Skin of body (tissue), 3 donors: ENCODE measurements at places on chromosomes 2 and 18. TPM values are rescaled to one million over a fixed set of nuclear protein-coding genes. Genes with fewer than 3 reads are reported as not detected.

DNA sequence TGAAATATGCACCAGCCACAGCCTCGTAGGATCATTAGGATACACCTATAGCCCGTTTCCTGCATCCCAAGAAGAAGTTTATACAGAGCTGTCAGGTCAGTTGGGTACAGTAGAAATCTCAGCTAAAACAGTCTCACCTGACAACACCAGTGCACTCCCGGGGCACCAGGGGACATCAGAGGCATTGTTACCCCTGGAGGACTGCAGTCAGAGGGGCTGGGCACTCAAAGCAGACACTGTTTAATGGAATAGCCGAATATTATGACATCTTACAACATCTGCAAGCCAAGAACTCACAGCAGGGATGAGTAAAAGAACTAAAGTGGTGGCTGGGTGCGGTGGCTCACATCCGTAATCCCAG is 93.0 kb upstream of the ID2 start:
- no peak for DNase-seq

DNA sequence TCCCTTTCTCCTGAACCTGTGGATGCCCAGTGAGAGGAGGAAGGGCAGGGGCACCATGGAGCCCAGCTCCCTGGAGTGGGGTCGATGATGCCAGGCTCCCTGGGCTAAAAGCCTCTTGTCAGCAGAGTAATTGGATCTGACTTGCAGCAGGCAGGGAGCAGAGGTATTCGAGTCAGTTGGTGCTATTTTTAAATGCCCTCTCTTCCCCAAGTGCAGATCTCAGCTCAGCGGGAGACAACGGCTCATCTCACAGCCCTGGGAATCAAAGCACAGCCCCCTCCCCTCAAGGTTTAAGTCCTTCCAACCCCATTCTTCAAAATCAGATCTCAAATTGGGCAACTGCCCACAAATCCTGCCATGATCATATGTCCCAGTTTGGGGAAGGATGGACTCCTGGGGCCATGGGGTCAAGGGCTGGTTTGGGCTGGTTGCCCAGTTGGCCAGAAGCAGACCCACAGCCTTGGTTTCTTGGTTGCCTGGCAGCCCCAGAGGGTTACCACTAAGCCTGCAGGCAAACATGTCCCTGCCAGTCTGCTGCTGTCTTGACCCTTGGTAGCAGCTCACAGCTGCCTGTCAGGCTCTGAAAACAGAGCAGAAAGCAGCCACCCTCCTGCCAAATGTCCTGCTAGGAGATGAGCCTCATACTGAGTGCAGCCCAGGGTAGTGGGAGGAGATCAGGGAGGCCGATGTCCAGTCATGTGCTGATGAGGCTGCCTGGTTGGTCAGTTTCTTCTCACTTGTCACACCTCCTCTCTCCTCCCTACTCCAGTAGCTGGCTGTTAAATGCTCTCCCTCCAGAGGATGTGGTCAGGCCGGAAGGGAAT is 244.9 kb downstream of the LOXHD1 start:
- peak; percentile 17 for DNase-seq

DNA sequence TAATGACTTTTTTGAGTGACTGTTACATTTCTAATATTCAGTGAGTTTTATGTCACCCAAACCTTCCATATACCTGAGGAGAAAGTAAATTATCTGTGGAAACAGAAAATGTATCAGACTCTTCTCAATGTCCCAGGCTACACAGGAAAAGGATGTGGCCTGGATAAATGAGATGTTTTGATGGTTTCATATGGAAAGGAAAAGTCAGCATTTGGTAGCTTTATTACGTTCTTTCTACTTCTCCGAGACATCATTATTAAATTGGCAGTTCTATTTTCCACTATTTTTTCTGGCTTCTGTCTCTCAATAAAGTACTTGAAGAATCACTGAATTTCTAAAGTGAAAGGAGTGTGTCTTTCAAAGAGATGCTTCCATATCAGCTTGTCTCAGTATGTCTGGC is 847.0 kb upstream of the CRIM1 start:
- DNase-seq = no peak

GRCh38 chr2:120871016-120871635 is 135.5 kb downstream of the GLI2 start:
- DNase-seq = no peak

DNA sequence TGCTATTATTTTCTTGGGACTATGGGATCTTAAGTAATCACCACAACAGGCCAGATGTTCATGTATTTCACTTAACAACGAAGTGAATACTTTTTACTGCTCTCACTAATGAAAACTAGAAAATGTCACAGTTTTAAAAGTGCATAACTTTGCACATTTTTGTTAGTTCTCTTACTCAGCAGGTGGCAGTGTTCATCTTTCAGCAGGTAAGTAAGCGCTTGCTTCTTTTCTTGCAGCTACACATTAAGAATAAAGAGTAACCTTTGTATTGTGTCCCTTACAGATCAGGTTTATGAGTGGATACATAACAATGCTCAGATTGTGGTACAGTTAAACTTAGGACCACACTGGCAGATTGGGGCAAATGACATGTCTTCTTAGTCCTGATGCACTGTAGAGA is 61.0 kb downstream of the DAW1 start:
- DNase-seq = no peak

- DNase-seq = no peak
These were observed 45.7 kb downstream of the ANKMY1 start for GRCh38 chr2:240512109-240512485.

- no peak for DNase-seq
These were observed 8.4 kb downstream of the PTPRM start for GRCh38 chr18:7575465-7576028.

DNA sequence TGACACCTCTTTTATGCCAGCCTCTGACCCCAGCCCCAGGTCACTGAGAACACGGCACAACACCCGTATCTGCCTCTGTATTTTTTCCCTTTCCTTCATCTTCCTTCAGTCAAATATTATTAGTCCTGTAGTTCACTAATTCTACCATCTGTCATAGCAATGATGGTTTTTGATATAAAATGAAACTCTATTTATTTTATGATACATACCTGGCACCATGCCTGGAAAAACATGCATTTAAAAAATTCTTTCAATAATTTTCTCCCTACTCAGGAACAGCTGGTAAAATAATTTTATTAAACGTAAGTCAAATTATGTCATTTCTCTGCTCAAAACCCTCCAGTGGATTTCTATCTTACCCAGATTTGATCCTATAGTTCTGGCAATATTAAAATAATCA is 224.7 kb downstream of the CDH7 start:
- DNase-seq = no peak

DNA sequence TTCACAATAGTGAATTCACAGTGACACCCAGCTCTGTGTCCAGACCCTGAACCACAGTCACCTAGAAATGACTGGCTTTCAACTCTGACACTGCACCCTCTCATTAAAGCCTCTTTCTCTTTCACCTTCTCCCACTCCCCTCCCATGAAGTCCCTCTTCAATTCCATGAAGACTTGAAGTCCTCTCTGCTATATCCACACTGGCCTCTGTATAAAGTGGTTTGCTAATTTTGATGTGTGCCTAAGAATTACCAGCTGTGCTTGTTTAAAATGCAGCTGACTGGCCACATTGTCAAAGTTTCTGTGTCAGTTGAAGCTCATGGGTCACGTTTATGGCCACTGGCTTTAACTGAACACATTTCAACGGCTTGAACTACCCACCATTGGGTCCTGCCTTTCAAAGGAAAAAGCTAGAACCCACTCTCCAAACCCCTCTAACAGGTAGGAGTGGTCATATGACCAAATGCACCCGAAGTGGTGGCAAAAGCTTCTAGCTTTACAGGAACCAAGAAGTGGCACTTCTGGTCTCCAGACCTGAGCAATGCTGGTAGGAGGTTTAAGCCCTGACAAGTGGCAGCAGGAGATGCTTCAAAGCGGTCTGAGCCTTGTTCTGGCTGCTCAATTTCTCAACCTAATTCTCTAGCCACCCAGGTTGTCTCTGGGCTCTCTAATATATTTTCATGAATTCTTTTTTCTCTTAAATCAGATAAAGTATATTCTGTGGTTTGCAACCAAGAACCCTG is 34.2 kb downstream of the B4GALT6 start:
- no peak for DNase-seq

DNA sequence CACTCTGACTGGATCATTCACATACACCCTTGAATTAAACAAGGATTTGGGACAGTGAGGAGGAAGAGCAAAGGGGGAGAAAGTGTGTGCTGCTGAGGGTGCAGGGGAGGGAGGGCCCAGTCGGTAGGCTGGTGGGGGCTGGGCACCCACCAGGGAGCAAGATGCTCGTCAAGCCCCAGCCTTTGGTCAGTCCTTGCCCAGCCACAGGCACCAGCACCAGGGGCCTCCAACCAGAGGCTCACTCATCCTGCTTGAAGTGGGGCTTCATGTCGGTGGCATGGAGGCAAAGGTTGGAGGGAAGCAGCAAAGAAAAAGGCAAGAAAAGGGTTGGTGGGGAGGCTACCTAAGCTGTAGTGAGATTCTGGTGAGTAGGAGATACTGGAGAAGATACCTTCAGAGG is 21.9 kb downstream of the CDC42EP3 start:
- DNase-seq = no peak

DNA sequence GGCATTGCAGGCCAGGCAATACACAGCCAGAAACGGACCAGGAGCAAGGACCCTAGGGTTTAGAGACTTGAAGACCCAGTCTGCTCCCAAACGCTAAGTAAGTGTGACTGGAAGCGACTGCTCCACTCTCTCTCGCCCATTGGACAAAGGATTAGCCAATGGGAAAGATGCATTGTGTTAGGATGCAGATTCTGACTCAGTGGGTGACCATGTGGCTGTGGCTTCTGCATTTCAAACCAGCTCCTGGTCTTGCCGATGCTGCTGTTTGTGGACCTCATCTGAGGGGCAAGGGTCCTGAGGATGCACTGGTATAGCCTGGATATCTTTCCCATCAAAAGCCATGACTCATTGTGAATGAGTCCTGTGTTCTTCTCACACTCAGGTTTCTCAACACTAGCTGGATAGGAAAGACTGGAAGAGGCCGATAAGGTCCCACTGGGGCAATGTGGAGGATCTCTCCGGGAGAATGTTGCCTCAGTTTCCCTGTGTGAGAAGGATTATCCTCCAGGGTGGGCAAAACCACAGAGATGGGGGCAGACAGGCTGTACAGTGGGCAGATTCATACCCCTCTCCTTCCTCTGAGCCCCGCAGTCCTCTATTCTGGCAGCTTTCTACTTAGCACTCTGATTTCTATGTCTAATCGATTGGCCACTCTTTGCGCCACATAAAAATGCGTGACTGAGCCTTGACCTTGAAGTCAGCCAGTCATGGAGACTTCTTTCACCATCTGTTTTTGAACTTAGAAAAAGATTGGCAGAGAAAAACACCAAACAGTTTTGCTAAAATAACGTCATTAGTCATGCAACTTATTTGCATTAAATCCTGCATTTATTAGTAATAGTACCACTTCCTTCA is 257.1 kb downstream of the PRKCE start:
- no peak for DNase-seq

- DNase-seq = no peak
These were observed 79.7 kb downstream of the PDK1 start for GRCh38 chr2:172635548-172635947.

- no peak for DNase-seq
These were observed 191.7 kb downstream of the PRKCE start for GRCh38 chr2:45843136-45843535.

- DNase-seq = no peak
These were observed 31.9 kb downstream of the UXS1 start for GRCh38 chr2:106161938-106162820.

- no peak for DNase-seq
These were observed 2.0 kb upstream of the DGKD start for GRCh38 chr2:233352141-233352842.

DNA sequence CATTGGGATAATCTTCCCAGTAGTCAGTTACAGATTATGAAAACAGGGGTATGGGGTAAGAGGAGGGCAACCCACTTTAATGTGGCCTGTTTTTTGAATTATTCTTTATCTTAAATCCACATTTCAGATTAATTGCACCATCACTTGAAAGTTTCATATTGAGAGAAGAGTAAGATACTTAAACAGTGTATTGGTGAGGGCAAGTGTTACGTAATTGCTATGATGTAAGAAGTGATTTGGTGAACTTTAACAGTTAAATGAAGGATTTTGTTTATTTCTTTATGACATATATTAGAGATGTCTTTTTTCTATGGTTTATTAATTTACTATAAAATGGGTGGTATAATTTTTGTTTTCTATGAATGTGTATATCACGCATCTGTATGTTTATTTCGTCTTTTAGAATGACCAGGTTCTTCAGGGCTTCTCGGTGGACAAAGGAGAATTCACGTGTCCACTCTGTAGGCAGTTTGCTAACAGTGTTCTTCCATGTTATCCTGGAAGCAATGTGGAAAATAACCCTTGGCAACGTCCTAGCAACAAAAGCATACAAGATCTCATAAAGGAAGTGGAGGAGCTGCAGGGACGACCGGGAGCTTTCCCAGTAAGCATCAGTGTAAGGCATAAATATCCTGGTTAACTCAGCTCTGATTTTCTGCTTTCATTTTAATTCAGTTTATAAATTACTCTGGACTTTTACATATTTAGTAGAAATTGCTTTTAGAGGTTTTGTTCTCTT is 171.2 kb upstream of the MYO3B start:
- peak; percentile 3 for DNase-seq

- no peak for DNase-seq
These were observed 87.8 kb downstream of the UPP2 start for GRCh38 chr2:158189526-158189925.

GRCh38 chr2:9033385-9034168 is 30.1 kb upstream of the MBOAT2 start:
- no peak for DNase-seq

- no peak for DNase-seq
These were observed 250.3 kb downstream of the MYCN start for GRCh38 chr2:16190446-16191270.

DNAH7 gene
- total RNA-seq = 2.0 TPM

INHBB gene
- 7.1 TPM for total RNA-seq

CRYBA2 gene
- total RNA-seq = not detected

GAL3ST2 gene
- total RNA-seq = 0.30 TPM

RNF125 gene
- total RNA-seq = 8.6 TPM

STEAP3 gene
- total RNA-seq = 3.0 TPM

SOS1 gene
- total RNA-seq = 32.3 TPM

KCNG2 gene
- total RNA-seq = 0.49 TPM

KATNAL2 gene
- 6.3 TPM for total RNA-seq

SNRNP200 gene
- total RNA-seq = 61.2 TPM

SRD5A2 gene
- total RNA-seq = not detected

CYP1B1 gene
- 14.1 TPM for total RNA-seq

VIT gene
- 7.4 TPM for total RNA-seq

ERMN gene
- total RNA-seq = 0.10 TPM

PRKCE gene
- 19.3 TPM for total RNA-seq

SH3RF3 gene
- total RNA-seq = 3.8 TPM

MC5R gene
- not detected for total RNA-seq

ASAP2 gene
- 19.0 TPM for total RNA-seq
